ENCODE measurements at places on chromosomes 2 and 18.

DNA sequence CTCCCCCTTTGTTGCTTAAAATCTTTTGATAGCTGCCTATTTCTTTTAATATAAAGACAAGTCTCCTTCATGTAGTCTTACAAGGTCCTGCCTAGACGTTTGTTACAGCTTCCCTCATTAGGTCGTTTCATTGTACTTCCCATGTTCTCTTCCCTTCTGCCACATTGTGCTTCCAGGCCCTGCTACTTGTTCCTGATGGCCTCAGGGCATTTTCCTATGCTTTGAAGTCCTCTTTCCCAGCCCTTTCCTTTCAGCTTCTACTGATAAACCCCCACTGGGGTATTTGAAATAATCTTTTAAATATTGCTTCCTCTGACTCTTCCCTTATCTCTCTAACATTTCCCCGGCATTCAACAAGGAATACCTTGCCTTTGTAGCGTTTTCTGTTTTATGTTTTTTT is 67.4 kb downstream of the UBE2E3 start:
- no peak for DNase-seq

DNA sequence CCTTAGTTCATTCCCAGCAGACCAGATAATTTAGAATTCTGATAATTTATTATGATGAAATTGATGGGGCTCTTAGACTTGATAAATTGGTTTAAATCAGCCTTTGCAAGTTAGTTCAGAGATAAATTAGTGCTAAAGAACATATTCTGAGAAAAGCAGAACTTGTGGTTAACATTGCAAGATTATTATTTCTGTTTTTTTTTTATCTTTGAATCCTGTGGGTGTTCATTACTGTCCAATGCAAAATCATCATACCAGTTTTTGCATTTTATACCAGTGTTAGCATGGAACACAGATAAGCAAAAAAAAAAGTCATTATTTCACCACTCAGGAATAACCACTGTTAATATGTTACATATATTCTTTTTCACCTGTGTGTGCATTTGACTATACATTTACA is 9.1 kb downstream of the SEPTIN2 start:
- DNase-seq: no peak

DNA sequence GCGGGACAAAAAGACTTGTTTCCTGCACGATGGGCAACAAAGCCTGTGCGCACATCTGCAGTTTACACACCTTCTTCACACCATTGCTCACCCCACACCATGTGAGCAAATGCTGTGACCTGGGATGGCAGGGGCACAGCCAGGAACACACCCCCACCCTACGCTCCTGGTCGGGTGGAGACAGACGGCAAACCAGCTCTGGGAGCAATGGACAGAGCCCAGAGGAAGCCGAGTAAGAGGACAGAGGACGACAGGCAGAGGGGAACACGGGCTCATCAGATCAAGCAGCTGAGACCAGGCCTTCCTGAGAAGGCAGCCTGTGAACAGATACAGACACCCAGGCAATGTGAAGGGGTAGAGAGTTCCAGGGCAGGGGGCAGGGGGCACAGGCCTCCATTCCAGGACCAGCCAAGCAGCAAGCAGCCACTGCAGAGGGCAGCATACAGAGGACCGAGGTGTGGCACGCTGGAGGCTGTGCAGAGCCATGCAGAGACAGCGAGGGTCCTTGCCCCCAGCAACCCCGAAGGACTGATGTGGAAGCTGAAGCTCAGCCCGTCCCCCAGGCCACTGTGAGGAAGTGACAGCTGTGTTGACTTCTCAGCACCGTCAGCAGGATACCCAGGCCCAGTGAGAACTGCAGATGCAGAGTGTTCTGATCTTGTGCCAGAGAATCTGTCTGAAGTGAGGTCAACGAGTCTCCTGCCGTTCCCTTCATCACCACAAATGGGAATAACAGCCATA is 46.2 kb downstream of the PARD6G start:
- no peak for DNase-seq

- DNase-seq: no peak
Observed at GRCh38 chr2:225920621-225921220, 521.2 kb downstream of the NYAP2 start.

- DNase-seq: peak; percentile 59
Observed at GRCh38 chr2:10303694-10304378, 1.1 kb downstream of the HPCAL1 start.

DNA sequence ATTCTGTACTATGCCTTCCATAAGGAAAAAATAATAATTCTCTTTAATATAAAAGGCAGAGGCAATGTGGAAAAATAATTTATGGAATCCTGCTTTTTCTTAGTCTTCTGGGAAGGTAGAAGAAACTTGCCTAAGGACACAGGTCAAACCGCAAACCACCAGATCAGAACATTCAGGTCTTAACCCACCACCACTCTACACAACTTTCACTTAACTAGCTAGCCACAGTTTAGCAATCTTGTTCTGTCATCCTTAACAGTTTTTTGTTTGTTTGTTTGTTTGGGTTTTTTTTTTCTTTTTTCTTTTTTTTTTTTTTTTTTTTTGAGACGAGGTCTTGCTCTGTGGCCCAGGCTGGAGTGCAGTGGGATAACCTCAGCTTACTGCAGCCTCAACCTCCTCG is 70.6 kb downstream of the ACVR1 start:
- no peak for DNase-seq

DNA sequence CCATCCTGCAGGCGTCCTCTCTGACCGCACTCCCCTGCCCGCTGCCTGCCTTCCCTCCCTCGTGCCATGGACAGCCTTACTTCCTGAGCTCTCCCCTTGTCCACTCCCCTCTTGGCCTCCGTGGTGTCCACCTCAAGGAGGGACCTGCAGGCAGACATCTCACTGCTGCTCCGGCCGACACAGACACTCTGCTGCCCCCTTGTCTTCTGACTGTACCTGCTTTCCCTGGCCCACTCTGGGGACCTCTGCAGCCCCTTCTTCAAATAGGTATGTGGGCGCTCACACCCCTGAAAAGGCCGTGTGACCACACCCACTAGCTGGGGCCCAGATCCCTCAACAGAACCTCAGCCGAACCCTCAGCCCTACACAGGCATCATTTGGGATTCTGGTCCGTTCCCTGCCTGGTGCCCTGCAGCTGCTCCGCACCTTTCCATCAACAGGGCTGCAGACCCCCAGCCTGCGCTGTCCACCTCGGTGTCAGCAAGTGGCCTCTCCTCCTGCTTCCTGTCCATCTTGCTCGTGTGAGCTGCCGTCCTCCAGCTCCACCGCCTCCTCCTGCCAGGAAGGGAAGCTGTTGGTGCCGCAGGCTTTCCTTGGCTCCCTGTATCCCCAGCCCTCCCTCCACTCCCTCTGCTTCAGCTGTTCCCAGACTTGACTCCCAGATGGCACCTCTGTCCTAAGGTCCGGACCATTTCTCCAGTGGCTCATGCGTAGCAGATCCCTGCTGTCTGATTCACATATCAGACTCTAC is 94.1 kb downstream of the KLHL29 start:
- no peak for DNase-seq

DNA sequence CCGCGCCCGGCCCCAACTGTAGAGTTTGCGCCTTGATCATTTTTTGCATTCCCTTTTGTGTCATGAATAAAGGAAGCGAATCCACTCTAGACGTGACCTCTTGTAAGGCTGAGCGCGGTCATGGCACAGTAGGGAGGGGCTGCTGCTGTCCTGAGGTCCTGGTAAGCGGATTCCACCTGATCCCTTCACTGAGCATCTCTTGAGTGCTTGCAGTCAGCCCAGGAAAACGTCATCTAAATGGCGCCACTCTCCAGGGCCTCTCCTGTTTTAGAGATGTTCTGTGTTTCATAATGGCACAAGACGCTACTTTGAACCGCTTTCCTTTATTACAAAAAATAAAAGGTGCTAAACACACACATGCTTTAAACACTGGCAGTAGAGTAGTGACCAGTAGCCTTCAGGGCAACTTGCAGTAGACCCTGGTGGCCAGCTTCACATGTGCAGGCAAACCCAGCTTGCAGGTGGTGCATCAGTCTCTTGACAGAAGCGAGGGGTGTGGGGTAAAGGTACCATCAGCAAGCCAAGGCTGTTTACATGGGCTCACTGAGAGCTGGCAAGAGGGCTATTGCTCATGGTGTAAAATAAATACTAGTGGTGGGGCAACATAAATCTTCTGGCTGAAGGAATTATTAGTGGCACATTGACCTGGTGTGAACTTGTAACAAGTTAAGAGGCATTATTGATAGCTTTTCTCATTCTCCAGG is 43.0 kb upstream of the ACKR3 start:
- DNase-seq: peak; percentile 3

- DNase-seq: no peak
Observed at GRCh38 chr18:77110936-77111335, 21.6 kb downstream of the MBP start.

GRCh38 chr2:62653582-62654422 is 51.7 kb upstream of the EHBP1 start:
- peak; percentile 97 for DNase-seq

- peak; percentile 52 for DNase-seq
Observed at GRCh38 chr18:28043631-28044030, 133.3 kb downstream of the CDH2 start.

GRCh38 chr2:123659120-123659519 is 366.0 kb upstream of the CNTNAP5 start:
- DNase-seq: no peak

DNA sequence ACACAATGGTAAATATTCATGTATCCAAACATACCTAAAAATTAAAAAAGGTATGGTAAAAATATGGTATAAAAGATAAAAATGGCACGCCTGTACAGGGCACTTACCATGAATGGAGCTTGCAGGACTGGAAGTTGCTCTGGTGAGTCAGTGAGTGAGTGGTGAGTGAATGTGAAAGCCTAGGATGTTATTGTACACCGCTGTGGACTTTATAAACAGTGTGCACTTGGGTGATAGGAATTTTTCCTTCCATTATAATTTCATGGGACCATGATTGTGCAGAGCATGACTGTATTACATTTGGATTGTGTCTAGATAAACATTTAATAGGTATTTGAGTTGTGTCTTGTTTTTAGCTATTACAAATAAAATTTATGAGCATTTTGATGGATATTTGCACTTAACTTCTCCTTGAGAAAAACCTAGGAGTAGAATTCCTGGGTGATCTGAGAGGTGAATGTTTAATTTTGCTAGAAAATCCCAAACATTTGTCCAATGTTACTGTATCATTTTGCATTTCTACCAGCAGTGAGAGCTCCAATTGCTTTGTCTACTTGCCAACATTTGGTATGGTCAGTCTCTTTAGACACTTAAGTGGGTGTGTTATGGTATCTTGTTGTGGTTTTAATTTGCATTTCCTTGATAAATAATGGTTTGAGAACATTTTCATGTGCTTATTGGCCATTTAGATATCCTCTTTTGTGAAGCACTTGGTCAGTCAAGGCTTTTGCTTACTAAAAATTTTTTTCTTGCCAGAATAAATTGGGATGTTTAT is 81.7 kb downstream of the BCL2L11 start:
- DNase-seq: peak; percentile 50

- peak; percentile 66 for DNase-seq
Observed at GRCh38 chr2:144834998-144835633, 315.2 kb upstream of the ZEB2 start.

DNA sequence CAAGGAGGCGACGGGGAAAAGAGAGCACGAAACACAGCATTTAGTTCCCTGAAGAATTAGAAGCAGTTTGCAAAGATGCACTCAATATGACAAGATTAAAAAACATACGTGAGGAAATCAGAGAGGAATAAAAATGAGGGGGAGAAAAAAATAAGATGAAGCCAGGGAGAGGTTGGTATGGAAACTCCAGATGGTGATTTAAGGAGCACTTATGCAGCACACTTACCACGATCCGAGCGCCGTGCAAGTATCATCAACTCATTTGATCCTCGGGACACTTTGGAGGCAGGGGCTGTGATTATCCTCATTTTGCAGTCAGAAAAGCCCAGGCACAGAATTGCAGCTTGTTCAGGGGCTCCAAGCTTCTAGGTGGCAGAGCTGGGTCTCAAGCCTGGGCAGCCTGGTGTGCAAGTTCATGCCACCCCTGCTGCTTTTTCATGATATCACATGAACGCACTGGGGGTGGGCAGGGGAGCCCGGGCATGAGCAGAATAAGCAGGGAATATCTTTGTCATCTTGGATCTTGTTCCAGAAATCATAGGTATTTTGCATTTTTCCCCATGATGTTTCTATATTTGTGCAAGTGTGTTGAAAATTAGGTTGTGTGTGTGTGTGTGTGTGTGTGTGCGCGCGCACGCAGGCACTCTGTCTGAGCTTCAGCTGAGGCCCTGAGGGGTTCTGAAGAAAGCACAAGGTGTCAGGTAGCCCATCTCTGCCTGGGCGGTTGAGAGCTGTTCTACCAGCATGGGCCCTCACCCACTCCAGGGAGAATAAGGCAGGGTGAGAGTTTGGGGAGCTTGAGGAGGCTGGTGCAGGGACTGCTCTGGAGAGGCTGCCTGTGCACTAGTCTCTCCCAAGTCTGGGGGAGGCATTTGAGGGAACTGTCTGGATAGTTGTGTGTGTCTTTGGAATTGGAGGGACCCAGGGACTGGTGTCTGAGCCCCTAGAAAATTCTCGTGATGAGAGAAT is 25.0 kb upstream of the PDIA6 start:
- DNase-seq: no peak

GRCh38 chr2:135742325-135742757 is 686 bp downstream of the UBXN4 start:
- DNase-seq: peak; percentile 51

- no peak for DNase-seq
Observed at GRCh38 chr2:23198316-23199114, 186.5 kb upstream of the KLHL29 start.

GRCh38 chr18:51091270-51091669 is 61.3 kb downstream of the SMAD4 start:
- DNase-seq: no peak

DNA sequence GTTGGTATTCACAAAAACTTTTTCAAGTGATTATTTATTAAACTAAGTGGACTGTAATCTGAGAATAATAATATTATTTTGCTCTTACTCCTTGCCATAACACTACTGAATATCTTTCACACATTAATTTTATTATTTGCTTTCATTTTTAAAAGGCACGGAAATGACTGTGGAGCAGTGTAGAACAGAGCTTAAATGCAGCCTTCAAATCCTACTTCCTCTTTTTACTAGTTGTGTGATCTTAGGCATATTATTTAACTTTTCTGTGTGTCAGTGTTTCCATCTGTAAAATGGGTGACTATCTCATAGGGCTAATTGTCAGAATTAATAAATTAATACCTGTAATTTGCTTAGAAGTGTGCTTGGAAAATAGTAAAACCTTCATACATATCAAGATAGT is 55.5 kb upstream of the SLC8A1 start:
- no peak for DNase-seq

DNA sequence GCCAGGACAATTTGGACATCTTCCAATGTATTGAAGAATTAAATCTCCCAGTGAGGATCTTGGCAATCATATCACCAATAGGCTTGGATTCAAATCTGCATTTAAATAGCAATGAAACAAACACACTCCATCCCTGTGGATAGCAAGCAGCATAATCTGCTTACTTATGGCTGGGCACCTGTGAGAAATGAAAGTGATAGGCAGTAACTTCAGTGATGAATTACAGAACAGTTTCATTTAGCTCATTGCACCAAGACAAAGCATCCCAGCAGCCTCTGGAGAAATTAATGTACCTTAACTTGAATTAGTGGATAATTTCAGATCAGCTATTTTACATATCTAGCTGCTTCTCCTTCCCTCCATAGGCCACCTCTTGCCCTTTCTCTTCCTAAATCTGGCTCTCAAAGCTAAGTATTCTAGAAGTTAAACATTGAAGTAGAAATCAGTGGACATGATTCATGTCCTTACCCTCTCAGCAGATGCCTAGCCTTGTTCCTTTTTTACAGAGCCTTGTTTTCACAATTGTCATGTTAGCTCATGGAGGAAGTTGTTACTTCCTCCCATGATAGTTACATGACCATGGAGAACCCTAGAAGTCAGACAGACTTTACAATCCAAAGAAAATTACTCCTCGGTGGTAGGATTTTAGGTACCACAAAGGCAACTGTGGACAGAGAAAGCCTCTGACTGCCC is 88.5 kb upstream of the TACR1 start:
- no peak for DNase-seq

All from Caki2 (cell line).